ENCODE measurements at places on chromosomes 1 and 21.

GRCh38 chr1:246492611-246493245, 14.4 kb downstream of the SMYD3 start:
- DNase-seq, result peak; percentile 53

GRCh38 chr1:2384941-2385481, 6.3 kb downstream of the MORN1 start:
- DNase-seq, result no peak

- DNase-seq, result no peak
Measured at GRCh38 chr1:200351425-200351824, 58.4 kb downstream of the ZNF281 start.

DNA sequence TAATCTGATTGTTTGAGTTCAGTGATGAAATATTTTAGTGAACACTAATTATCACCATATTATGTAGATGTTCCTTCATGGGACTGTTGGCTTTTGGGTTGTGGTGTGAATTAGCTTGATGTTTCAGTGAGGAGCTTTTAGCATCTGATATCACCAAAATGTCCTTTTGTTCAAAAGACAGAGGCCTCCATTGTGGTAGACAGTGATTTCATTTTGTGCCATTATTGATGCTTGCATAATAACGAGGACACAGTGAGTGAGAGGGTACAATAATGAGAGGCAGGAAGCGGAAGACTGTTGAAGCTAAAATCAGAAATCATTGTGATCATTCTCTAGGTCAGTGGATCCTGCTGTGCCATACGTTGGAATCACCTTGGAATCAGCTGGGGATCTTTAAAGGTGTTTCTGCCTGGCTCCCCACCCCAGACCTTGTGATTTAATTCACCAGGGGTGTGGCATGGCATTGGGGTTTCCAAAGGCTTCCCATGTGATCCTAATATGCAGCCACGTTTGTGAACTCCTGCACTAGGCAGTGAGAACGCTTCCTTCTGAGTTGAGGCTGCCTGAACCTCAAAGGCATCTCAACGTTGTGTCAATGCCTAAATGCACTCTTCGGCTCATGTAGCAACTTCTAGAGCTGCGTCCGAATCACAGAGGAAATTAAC, 82.1 kb upstream of the KIF1B start:
- DNase-seq, result no peak

- DNase-seq, result peak; percentile 49
Measured at GRCh38 chr1:168469690-168470089, 74.1 kb downstream of the XCL2 start.

DNA sequence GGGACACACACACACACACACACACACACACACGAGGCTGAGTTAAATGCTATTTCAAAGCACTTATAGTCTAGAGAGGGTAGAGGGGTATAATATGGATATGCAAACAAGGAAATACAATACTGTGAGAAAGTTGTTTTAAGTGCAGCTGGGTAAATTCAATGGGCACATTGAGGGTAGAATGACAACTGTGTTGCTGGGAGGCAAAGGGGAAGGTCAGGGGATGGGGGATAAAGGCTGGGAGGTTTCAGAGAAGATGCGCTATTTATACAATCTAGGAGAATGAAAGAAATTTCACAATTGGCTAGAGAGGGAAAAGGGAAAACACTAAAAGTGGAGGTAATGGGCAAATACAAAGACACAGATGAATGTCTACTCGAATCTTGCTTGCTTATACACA, 19.4 kb downstream of the EXTL2 start:
- DNase-seq, result no peak
